Astrocyte (in vitro differentiated cells and primary cell): ENCODE measurements at places on chromosomes 1 and 21. TPM values are rescaled to one million over a fixed set of nuclear protein-coding genes. Genes with fewer than 3 reads are reported as not detected.

The TAL1 gene
- 0.14 and 0.17 TPM in 2 replicates for total RNA-seq

The LAMB3 gene
- 4.2 and 6.1 TPM in 2 replicates for total RNA-seq

The PCP4L1 gene
- 0.26 TPM in 1 of 2 replicates, not detected in the other for total RNA-seq

The EPHA2 gene
- 117 and 140 TPM in 2 replicates for total RNA-seq

The ANKRD35 gene
- total RNA-seq = 0.07 and 0.16 TPM in 2 replicates

The NCF2 gene
- 4.3 and 4.9 TPM in 2 replicates for total RNA-seq

The WNT9A gene
- total RNA-seq = 2.6 and 4.1 TPM in 2 replicates

The PLEKHN1 gene
- total RNA-seq = 2.1 and 2.4 TPM in 2 replicates

The FCGR3B gene
- not detected in 2 replicates for total RNA-seq

The IGSF9 gene
- 0.89 and 2.1 TPM in 2 replicates for total RNA-seq

The F5 gene
- total RNA-seq = 0.10 and 0.18 TPM in 2 replicates

The RGS13 gene
- not detected in 2 replicates for total RNA-seq

The RUNX3 gene
- total RNA-seq = 2.1 and 2.5 TPM in 2 replicates

The EXO1 gene
- total RNA-seq = 2.9 and 3.8 TPM in 2 replicates

The DENND2C gene
- total RNA-seq = 2.8 and 3.2 TPM in 2 replicates

The OR2T8 gene
- total RNA-seq = not detected in 2 replicates

The INAVA gene
- 9.5 and 10.3 TPM in 2 replicates for total RNA-seq

The GSTM5 gene
- not detected in 2 replicates for total RNA-seq

The PHTF1 gene
- 31.5 and 36.4 TPM in 2 replicates for total RNA-seq

The PROX1 gene
- total RNA-seq = 1.9 and 4.8 TPM in 2 replicates

The WDR64 gene
- not detected in 2 replicates for total RNA-seq

The CFAP141 gene
- total RNA-seq = not detected in 2 replicates

The RHCE gene
- total RNA-seq = 0.75 and 1.4 TPM in 2 replicates

The OR2L8 gene
- not detected in 2 replicates for total RNA-seq

The CFAP126 gene
- not detected in 2 replicates for total RNA-seq

The PKN2 gene
- total RNA-seq = 32.7 and 37.5 TPM in 2 replicates

The AK2 gene
- total RNA-seq = 126 and 138 TPM in 2 replicates

The ELOVL1 gene
- 124 and 131 TPM in 2 replicates for total RNA-seq

The OR10J1 gene
- total RNA-seq = not detected in 2 replicates

The LEFTY1 gene
- total RNA-seq = 4.2 and 11.8 TPM in 2 replicates

The CSMD2 gene
- 11.1 and 13.6 TPM in 2 replicates for total RNA-seq

The PLA2G4A gene
- total RNA-seq = 1.4 and 1.9 TPM in 2 replicates

The CELA3A gene
- total RNA-seq = not detected in 2 replicates

The BGLAP gene
- total RNA-seq = 0.66 TPM in 1 of 2 replicates, not detected in the other

The NTNG1 gene
- total RNA-seq = 6.7 and 8.1 TPM in 2 replicates

The EPHB2 gene
- total RNA-seq = 7.5 and 8.4 TPM in 2 replicates

The WNT2B gene
- total RNA-seq = 18.0 and 18.5 TPM in 2 replicates

The XCL1 gene
- total RNA-seq = not detected in 2 replicates

The C1orf52 gene
- total RNA-seq = 42.4 and 44.5 TPM in 2 replicates

The NBPF20 gene
- 1.2 and 3.0 TPM in 2 replicates for total RNA-seq

The HHIPL2 gene
- 0.16 and 0.50 TPM in 2 replicates for total RNA-seq

The THEM5 gene
- not detected in 2 replicates for total RNA-seq

The FMO1 gene
- not detected in 2 replicates for total RNA-seq

The SNRPE gene
- total RNA-seq = 102 and 122 TPM in 2 replicates

The TMEM269 gene
- 0.07 and 0.09 TPM in 2 replicates for total RNA-seq

The ZNF683 gene
- total RNA-seq = not detected in 2 replicates

The NUP210L gene
- total RNA-seq = 0.07 TPM in 1 of 2 replicates, not detected in the other

The GPR89B gene
- total RNA-seq = 12.2 and 13.0 TPM in 2 replicates

The NECTIN4 gene
- 1.6 and 1.9 TPM in 2 replicates for total RNA-seq

The EDARADD gene
- total RNA-seq = 0.98 and 2.2 TPM in 2 replicates

The MCOLN2 gene
- total RNA-seq = 1.4 and 1.6 TPM in 2 replicates

The ALX3 gene
- total RNA-seq = not detected in 2 replicates

The CD1B gene
- total RNA-seq = not detected in 2 replicates

The OR10Z1 gene
- not detected in 2 replicates for total RNA-seq

The ERICH3 gene
- total RNA-seq = not detected in 2 replicates

The KPRP gene
- total RNA-seq = not detected in 2 replicates

The CD52 gene
- 1.9 TPM in 1 of 2 replicates, not detected in the other for total RNA-seq

The MYBPH gene
- total RNA-seq = not detected in 2 replicates
